Activated naive CD4-positive, alpha-beta T cell (primary cell): ENCODE measurements at places on chromosomes 3 and 15.

DNA sequence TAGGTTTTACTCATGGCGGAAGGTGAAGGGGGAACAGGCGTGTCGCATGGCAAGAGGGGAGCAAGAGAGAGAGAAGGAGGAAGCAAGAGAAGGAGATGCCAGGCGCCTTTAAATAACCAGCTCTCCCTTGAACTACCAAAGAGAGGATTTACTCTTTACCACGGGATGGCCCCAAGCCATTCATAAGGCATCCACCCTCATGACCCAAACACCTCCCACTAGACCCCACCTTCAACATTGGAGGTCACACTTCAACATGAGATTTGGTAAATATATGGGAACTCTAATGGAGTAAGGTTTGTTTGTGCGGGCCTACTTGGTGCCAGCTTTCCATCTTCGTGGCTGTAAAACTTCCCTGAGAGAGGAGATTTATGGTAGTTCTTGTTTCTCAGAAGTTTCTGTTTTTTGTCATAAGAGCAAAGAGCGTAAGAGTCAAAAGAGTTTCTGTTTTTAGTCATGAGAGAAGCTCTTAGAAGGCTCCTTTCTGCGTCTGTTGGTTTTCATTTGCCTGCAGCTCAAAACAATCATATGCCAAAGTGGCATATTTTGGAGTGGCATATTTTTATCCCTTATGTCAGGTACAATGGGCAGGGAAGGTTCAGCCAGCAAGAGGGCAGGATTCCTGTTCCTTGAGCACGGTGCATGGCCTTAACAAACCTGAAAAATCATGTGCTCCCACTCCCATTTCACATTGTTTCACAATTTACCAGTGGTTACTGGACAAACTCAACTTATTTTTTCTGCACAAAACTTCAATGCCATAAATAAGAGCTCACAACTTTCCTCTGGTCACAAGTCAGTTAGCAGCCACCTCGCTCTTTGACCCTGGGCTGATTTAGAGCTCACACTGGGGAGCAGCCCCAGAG, 12.5 kb downstream of the PML start:
- no peak for DNase-seq

- DNase-seq = no peak
These were observed 390.3 kb upstream of the DPH6 start for GRCh38 chr15:35936284-35936683.

DNA sequence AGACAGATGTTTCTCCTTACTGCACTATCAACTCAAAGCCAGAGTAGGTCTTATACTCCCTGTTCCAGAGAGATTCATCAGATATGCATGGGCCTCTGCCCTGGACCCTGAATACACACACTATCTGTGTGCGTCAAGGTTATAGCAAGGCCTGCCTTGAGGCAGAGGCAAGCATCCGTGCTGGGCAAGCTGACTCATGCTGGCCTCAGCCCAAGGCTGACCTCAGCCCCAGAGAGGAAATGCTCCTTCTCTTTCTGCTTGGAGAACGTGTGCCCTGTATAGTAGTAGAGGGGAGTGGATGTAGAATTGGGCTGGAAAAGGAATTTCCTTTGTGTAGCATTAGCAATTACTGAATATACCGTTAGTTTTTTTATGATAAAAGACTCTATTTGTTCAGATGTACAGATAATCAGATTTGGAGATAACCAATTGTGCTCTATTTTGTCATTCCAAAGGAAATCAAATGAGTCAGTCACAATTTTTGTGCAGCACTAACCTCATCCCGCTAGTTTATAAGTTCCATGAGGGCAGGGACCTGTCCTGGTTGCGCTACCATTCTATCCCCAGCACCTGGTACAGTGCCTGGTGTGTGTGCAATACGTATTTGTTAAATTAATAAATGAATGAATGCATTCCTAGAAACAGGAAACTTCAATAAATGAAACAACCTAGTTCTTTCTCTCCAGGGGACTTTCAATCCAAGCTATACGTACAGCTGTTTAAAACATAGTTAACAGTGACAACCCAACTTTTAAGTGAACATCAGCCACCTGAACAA, 13.3 kb upstream of the PAQR9 start:
- no peak for DNase-seq

DNA sequence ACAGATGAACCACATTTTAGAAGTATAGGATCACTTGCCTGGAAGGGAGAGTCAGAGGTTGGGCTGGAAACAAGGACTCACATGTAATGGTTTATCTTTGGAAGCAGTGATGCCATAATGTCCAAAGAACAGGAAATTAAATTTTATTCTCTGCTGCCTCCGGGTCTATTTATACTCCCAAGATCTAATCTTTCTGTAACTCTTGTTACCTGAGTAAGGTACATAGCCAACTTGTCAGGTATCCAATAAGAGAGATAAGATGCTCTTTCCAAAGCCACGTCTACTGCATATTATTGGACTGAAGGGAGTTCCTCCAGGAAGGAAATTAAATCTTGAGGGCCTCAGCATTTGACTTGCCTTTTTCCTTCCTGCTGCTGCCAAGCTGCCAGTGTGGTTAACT, 71.0 kb downstream of the CRYGS start:
- no peak for DNase-seq

- DNase-seq = no peak
These were observed 262.1 kb downstream of the NAALADL2 start for GRCh38 chr3:175121225-175121624.

- no peak for DNase-seq
These were observed 76.2 kb downstream of the CORO2B start for GRCh38 chr15:68654786-68655560.

- no peak for DNase-seq
These were observed 16.8 kb downstream of the RFT1 start for GRCh38 chr3:53113293-53114010.

DNA sequence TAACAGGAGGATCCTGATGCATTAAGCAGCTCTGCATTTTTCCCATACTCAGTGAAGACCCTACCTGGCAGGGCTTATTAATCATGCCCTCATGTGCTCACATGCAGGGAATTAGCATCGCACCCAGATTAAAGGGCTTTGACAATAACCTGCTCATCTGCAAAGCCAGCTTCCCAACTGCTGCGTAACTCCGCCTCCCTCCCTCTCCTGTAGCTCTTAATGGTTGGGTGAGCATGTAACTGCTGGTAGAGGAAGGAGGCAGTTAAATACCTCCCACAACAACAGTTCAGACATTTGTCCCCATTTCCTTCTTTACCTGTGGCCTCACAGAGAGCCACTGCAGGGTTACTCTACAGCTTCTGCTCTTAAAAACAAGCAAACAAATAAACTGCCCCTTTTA, 203.6 kb upstream of the WNT5A start:
- no peak for DNase-seq

- DNase-seq = no peak
These were observed 60.5 kb upstream of the KY start for GRCh38 chr3:134711284-134711683.

DNA sequence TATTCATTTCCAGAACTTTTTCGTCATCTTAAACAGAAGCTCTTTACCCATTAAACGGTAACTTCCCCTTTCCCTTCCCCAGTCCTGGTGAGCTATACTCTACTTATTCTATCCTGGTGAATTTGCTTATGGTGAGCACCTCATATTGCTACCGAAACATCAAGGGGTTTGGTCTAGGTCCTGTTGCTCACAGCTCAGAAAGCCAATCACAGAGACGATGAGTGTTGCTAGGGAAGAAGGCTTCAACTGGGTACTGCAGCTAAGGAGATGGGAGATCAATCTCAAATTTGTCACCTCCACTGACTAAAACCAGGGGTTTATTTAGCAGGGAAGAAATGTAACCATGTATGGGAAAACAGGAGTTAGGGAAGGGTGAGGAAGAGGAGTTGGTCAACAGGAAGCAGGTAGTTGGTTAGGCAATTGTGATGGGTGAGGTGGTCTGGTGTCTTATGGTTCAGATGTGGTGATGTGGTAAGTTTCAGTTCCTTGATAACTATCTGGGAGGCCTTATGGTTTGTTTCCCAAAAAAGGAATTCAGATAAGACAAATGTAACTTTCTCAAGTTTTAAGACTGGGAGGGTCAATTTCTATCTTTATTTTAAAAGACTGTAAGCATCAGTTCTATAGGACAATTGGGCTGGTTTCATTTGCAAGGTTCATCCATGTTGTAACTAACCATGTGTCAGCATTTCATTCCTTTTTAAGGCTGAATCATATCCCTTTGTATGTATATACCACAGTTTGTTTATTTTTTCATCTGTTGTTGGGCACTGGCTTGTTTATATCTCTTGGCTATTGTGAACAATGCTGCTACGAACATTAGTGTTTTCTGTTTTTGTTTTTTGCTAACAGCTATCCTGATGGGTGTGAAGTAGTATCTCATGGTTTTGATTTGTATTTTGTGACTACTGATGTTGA, 24.3 kb downstream of the ARHGAP11B start:
- no peak for DNase-seq

DNA sequence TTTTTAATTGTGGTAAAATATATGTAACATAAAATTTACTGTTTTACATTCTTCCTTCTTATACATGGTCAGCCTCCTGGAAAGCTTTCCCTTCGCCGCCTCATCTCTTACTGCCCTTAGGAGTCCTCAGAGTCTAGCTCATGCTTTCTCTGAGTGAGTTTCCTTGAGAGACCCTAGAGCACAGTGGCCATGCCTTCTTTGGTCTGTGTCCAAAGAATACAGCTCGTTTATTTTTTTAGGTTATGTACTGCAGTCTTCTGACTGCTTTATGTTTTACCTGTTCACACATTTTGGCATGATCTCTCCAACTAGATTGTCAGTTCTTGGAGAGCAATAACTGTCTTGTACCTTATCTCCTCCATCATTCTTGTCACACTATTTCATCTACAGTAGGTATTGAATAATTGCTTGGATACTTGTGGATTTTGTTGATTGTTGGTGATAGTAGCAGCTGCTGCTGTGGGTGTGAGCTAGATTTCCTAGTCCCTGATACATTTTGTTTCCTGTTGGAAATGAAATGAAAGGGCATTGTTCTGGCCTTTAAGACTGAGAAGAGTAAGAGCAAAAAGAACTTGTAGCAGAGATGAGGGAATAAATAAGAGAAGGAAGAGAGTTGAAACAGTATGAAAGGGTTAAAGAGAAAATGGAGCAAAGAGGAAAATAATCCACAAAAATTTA, 10.9 kb downstream of the ARIH2 start:
- DNase-seq = no peak

GRCh38 chr3:168094877-168095610, 680 bp downstream of the GOLIM4 start:
- DNase-seq = no peak

- DNase-seq = no peak
These were observed 53.8 kb downstream of the CCDC66 start for GRCh38 chr3:56610669-56611335.

DNA sequence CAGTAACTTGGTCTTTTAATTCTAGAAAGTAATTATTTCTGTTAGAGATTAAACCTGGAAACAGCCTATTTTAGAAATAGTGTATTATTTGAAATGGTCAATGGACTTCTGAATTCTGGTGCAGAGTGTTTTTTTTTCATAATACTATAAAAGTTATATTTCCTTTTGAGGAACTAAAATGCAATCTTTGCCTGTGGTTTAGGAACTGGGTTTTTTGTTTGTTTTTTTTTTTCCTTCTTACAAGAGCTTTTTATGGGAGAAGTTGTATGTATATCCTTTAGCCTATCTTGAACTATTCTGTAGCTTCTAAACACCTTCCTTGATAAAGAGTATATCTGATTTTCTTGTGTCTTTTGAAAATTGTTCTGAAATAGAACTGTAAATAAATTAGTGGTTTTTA, 88.3 kb downstream of the ARIH1 start:
- DNase-seq = no peak

DNA sequence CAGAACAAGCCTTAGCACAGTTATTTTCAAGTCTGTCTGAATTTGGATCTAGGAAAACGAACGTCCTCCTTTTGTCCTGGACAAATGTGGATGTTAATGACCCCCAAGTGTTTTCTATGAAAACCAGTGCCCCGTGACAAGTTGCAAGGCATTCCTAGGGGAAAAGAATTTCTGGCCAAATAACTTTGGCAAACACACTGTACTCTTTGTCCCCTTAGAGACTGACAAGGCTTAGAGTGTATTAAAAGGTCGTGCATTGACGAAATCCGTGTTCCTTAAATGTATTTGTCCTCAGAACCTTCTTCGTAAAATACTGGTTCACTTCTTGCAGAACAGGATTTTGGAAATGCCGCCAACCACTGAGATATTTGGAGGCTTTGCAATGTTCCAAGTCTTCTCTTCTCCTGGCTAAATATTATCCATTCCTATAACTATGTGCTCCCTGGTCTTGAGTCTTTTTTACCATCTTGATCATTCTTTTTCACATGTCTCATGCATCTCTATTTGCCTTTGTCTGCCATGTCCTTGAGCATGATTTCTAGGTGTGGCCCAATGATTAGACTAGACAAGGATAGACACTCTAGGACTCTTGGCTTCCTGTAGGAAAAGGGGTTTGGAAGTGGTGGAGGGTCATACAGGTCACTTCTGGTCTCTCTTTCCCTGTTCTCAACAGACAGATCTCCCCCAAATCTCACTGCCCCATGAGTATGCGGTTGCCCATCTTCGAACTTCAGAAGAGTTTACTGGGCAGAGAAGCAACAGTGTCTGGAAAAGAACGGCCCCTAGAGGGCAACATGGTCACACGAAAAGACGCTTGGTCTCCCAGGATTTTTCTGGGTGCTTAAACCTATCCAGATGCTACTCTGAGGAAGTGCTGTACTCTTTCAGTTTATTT, 117.5 kb downstream of the EDEM1 start:
- DNase-seq = no peak

DNA sequence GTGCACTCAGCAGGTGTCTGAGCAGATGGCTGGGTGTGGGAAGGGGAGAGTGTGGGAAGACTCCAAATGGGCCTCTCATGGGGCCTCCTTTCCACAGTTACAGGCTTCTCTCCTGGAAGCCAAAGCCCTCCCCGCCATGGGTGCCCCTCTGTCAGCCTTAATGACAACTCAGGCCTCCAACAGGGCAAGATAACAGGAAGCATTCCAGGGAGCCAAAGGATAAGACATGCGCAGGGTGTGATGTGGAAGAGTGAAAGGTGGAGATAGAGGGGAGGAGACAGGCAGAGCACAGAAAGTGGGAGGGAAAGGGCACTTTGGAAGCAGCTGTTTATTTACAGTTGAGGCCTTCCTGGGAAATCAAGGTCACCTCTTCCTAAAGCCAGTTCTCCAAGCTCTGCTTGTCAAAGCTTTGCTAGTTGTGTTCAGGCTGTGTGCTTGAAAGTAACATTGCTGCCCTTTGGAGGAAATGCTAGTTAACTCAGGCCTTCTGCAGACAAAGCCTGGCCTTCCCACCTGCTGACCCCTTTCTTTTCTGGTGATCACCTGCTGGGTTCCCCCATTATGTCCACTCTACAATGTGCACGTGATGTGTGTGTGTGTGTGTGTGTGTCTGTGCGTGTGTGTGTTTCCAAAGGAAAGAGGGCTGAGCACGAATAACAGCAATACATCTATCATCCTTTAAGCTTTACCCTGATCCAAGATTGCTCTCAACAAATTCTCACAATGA, 35.2 kb upstream of the SMAD3 start:
- DNase-seq = no peak

DNA sequence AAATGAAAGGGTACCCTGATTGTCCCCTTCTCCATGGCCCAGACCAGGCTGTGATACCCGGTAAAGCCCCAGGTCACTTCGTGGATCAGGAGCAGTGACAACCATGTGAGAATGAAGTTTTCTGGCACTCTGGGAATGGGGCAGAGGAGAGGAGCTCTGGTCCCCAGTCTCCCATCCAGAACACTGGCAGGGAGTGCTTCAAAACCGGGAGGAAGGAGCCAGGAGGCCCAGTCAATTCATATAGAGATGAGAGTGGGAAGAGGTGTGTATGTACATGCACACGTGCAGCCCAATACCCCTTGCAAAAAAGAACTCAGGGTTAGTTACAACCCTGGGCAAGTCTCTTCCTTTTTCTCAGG, 101.4 kb upstream of the TLE3 start:
- DNase-seq = no peak

- DNase-seq = no peak
These were observed 15.6 kb upstream of the CYFIP1 start for GRCh38 chr15:22995795-22996194.
